ENCODE measurements at places on chromosomes 13 and 19.
A peak's percentile ranks its signal among the peaks of the same experiment; 100 is the strongest.

GRCh38 chr13:60931858-60932546, 483.6 kb downstream of the PCDH20 start:
- DNase-seq: peak; percentile 1

GRCh38 chr13:25943658-25944057, 108.2 kb downstream of the SHISA2 start:
- no peak for DNase-seq

DNA sequence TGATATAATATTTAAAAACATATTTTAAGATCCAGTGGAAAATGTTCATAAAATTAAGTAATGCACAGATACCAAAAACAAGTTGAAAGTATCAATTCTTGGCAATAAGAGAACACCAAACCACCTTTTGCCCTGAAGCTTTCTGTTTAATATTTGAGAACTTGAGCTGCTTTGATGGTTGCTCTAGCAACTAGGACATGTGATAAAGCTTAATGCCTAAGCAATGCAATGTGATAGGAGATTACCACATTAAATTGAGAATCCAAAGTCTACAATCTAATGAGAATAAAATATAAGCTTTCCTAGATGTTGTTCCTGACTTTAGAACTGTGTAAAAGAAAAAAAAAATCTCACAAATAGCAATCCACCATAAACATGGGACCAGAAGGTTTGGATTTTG, 1367.5 kb upstream of the PCDH9 start:
- DNase-seq: no peak

DNA sequence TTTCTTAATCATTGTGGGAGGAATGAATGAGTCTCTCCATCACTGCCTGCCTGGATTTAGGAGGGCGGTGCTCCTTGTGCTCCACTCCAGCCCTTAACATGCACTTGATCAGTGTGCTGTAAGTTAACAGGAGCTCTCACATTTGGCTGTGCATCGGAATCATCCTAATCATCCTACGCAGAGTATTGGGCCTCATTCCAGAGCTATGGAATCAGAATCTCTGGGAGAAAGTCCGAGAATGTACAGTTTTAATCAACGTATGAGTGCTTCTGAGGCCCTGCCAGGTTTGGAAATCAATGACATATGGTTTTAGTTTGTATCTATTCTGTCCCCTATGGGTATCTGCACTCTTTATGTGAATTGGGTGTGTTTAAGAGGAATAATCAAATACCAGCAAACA, 34.9 kb upstream of the DCLK1 start:
- DNase-seq: no peak

DNA sequence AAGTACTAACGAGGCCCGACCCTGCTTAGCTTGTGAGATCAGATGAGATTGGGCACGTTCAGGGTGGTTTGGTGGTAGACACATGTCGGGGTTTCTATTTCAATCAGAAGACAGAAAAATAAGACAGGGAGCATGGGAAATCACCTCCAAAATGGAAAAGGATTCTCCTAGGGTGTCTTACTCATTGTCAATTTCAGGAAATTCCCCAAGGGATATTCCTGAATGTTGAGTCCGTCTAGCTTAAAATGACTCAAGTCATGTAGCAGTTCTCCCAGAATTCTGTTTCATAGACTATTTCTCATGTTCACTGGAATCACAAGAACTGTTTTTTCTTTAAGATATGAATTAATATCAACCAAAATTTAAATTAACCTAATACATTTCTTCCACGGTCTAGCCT, 380.1 kb downstream of the EFNB2 start:
- peak; percentile 52 for DNase-seq

GRCh38 chr19:54189145-54189734, at the start of gene MBOAT7:
TSS of gene MBOAT7 (minus strand) at chr19:54189580. CDS start at chr19:54188508, 1,072 bp downstream.
- no peak for DNase-seq

GRCh38 chr13:77620138-77620537, 77.3 kb upstream of the SLAIN1 start:
- DNase-seq: no peak

DNA sequence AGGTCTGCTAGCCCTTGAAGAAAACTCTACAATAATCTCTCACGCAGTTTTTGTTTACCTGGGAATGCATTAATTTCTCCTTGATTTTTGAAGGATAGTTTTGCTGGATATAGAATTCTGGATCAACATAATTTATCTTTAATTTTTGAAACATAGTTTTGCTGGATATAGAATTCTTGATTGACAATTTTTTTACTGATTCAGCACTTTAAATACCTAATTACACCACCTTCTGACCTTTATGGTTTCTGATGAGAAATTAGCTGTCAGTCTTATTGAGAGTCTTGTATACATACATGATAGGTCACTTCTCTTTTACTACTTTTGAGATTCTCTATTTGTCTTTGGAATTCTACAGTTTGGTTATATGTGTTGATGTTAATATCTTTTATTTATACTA, 741.6 kb downstream of the FGF9 start:
- no peak for DNase-seq

- DNase-seq: no peak
Measured at GRCh38 chr13:82905071-82905470, 977.2 kb downstream of the SLITRK1 start.

- no peak for DNase-seq
Measured at GRCh38 chr13:41547251-41548000, 90.1 kb downstream of the RGCC start.

GRCh38 chr19:1057176-1057855, 9.7 kb upstream of the ARHGAP45 start:
- DNase-seq: peak; percentile 67

DNA sequence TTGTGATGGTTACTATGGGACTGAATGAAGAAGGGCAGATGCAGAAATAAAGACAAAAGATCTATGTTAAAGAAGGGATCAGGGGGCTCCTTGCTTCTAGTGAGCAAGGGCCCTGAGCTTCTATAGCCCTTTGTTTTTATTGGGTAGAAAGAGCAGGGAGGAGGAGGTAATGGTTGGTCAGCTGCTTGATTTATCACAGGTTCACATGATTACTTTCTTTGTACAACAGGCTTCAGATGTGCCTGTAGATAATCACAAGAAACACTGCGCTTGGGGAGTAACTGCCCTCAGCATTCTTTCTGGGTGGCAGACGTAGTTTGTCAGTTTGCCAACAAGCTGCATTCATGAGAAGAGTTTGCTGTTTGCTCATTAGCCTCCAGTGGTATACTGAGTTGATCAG, 4.8 kb upstream of the ZNF439 start:
- DNase-seq: no peak

DNA sequence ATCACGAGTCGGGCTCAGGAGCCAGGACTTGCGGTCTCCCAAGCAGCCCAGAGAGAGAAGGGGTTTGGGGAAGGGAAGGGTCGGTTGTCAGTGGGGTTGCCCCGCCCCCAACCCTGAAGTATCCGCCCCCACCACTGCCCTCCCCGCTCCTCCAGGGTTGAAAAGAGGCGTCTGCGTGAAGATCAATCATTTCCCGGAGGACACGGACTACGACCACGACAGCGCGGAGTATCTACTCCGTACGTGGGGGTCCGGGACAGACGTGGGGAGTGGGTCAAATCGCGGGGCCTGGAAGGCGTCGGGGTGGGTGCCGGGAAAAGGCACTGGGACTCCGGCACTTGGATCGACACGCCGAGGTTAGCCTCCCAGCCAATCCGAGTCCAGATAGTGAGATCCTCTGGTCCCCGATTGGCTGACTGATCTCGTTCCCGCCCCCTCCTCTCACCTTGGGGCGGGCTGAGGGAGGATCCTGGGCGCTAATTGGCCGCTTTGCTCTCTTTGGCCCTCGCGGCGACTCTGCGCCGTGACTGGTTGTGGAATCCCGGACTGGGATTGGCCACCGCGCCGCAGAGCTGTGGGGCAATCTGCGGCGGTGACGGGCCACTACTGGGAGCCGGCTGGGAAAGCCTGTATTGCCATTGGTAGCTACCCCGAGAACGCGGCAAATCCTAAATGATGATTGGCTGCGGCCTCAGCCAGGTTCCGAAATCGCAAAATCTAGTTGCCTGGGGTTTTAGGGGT, 13.3 kb upstream of the CACNG6 start:
- DNase-seq: peak; percentile 83

- no peak for DNase-seq
Measured at GRCh38 chr13:78875792-78876580, 217.0 kb upstream of the OBI1 start.

- DNase-seq: peak; percentile 3
Measured at GRCh38 chr13:70960841-70961443, 852.7 kb upstream of the KLHL1 start.

- no peak for DNase-seq
Measured at GRCh38 chr19:13104360-13104847, 1.7 kb upstream of the LYL1 start.

DNA sequence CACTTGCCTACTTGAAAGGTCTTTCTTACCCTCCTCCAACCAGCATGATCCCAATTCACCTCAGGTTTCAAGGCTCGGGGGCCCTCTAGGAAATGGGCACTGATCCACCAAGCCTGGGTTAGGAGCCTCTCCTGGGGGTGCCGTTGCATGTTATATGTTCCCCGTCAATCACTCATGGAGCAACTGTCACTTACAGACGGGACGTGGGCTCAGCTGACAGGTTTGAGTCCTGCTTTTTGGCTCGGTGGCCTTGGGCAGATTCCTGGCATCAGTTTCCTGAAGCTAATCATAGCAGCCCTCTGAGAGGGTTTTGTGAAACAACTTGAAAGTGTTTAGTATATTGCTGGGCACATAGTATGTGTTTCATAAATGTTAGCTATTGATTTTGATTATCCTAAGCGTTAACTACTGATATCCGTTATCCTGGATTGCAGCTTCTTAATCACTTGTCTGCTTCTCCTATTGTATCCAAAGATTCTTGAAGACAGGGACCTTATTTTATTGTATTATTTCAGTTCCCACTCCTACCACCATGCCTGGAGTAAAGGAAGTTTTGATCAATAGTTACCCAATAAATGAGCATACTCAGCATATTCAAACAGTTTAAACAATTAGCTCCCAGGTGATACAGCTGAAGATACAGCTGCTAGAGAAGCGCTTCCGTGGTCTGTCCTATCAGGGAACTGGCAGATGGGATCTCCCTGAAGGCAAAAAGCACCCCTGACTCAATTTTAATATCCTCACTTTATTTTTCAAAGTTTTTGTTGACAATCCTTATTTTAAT, 57.9 kb downstream of the RFC3 start:
- DNase-seq: no peak

DNA sequence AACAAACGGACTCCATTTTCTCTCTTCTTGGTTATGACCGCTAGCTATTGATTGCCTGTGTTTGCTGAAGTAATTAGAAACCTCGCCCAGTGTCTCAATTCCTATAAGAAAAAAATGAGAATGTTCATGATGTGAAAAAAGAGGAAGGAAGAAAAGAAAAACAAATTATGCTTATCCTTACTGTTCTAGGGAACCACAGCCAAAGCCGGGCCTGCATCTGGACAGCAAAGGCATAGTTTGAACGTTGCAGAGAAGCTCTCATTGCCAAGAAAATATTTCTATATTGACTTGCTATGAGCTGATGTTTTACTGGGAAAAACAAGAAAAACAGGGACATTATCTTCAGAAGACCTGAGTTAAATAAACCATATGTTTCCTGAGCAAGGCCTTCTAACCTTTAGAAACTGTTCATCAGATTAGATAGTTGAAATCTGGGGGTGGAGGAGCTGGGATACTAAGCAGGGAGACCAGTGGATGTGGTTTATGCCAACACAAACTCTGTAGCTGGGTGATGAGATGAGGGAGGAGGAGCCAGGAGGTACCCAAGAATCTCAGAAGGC, 55.0 kb downstream of the EFNB2 start:
- DNase-seq: no peak

DNA sequence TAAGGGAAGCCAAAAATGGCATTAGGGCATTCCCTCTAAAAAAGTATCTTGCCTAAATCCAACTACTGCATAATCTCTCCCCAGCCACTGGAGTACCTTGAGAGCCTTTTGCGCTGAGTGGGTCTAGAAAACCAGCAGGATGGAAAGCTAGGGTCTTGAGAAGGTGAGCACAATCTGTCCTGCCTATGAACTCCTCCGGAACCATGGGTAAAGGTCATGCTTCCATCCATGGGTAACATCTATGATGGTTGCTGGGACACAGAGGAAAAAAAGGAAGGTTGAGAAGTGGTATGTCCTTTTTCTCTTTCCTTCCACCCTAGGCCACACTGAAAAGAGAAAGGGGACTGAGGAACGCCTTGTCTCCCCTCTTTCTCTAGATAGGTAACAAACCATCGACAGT, 52.4 kb downstream of the ZNF676 start:
- DNase-seq: peak; percentile 24

DNA sequence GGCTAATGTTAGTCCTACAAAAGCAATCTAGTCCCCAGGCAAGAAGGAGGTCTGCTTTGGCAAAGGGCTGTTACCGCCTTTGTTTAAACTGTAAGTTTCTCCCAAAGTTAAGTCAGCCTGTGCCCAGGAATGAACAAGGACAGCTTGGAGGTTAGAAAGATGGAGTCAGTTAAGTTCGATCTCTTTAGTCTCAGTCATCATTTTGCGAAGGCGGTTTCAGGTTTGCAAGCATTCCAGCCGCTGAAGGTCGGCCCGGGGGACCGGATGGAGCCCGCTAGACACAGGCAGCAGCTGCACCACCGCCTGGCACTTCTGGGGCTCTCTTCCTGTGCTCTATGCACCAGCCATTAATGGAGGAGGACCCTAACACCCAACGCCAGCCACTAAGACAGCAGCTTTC, 91.3 kb downstream of the STK24 start:
- DNase-seq: no peak

DNA sequence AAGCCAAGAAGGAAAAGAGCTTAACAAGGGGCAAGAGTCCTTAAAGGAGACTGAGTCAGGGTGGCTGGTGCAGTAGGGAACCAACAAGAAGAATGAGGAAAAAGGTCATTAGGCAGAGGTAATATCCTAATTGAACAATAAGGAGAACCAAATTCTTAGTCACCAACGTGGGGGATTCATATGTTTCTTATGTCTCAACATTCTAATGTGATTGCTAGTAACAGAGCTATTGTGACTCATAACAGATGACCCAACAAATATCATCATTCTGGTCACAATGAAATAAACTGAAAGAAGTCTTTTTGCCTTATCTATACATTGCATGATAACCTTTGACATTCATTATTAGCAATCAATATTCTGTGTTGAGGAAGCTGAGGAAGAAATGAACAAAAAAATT, 101.6 kb downstream of the RAP2A start:
- peak; percentile 10 for DNase-seq

DNA sequence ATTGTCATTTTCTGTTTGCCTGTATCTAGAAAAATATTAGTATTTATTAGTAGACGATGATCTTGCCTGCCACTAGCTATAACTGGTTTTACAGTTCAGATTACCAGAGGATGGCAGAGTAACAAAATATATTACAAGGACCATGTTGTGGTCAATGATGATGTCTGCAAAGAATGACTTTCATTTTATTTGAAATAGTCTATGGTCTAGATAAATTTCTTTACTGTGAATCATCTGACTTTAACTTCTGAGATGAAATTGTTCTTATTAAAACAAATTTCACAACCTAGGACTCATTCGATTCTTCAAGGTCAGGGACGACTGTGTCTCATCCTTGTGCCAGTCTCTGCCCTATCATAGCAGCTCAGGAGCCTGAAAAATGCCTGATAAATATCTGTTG, 637.8 kb upstream of the KLF12 start:
- peak; percentile 83 for DNase-seq

GRCh38 chr19:55172741-55173140, 6.3 kb upstream of the DNAAF3 start:
- DNase-seq: peak; percentile 53

- peak; percentile 14 for DNase-seq
Measured at GRCh38 chr19:48735031-48735615, 5.3 kb downstream of the RASIP1 start.

Data from astrocyte (in vitro differentiated cells and primary cell).